ENCODE measurements at places on chromosomes 11 and 22.

DNA sequence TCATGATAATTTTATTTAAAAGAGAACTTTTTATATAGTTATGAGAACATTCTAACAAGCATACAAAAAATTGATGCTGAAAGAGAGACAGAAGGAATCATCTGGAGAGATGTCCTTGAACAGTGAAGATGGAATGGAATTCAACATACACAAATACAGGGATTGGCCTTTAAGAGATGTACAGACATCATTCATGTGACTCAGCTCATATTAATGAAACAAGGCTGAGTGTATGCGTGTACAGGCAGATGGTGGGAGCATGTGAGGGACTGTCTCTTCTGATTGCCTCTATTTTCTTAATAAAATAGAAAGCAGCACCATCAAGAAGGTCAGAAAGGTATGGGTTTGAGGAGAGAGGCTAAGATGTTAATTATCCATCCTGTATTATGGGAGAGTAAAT is 793.3 kb downstream of the CNTN5 start:
- no peak for DNase-seq

DNA sequence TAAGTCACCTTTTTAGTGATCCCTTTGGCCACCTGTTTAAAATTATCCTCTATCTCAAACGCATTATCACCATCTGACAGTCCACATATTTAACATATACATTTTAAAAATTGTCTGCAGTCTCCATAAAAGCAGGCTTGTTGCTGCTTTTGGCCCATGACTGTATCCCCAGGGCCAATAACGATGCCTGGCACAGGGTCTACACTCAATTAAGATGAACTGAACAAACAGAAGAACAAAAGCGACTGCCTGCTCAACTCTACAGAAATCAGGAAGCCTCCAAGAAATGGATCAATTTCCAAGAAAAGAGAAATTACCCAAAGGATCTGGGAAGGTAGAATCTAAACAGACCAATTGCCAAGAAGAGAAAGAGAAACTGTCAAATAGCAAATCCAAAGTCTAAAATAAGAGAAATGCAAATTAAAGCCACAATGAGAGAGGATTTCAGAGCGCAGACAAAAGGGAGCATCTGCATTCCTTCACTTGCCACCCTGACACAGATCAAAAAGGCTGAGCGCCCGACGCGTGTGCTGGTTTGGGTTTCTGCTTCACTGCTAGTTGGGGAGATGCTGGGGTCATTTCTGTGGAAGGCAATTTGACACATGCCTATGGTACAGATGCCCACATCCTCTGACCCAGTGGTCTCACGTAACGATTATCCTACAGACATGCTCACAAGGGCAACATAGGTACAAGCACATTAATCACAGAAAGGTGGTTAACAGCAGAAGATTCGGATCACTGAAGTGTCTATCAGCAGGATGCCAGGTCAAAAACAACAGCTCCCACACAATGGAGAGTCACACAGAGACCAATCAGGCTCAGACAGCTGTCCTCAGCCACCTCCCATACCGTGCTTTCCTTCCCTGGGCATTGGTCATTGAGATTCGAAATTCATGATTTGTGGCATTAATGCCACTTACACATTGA is 55.9 kb downstream of the SHISAL1 start:
- DNase-seq, result no peak

DNA sequence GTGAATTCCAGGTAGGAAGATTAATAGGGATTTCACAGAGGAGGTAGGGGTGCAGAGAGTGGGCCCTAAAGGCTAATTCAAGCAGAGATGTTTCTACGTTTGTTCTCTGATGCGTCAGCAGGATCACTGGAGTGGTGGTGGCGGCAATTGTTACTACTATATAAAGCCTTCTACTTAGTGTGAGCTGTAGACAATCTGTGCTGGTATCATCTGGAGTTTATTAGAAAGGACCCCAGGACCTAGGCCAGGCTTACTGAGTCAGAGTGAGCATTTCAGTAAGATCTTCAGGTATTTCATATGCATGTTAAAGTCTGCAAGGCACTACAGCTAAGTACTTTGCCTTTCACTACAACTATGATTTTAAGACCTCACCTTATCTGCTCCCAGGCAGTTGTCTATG is 59.5 kb downstream of the USP35 start:
- DNase-seq, result no peak

- no peak for DNase-seq
These were observed 333.7 kb upstream of the LUZP2 start for GRCh38 chr11:24163146-24163545.

- peak; percentile 73 for DNase-seq
These were observed 64.2 kb downstream of the MED15 start for GRCh38 chr22:20571531-20572007.

- DNase-seq, result no peak
These were observed 555.1 kb downstream of the OPCML start for GRCh38 chr11:132977241-132977640.
